ENCODE measurements at places on chromosomes 3 and 15.

DNA sequence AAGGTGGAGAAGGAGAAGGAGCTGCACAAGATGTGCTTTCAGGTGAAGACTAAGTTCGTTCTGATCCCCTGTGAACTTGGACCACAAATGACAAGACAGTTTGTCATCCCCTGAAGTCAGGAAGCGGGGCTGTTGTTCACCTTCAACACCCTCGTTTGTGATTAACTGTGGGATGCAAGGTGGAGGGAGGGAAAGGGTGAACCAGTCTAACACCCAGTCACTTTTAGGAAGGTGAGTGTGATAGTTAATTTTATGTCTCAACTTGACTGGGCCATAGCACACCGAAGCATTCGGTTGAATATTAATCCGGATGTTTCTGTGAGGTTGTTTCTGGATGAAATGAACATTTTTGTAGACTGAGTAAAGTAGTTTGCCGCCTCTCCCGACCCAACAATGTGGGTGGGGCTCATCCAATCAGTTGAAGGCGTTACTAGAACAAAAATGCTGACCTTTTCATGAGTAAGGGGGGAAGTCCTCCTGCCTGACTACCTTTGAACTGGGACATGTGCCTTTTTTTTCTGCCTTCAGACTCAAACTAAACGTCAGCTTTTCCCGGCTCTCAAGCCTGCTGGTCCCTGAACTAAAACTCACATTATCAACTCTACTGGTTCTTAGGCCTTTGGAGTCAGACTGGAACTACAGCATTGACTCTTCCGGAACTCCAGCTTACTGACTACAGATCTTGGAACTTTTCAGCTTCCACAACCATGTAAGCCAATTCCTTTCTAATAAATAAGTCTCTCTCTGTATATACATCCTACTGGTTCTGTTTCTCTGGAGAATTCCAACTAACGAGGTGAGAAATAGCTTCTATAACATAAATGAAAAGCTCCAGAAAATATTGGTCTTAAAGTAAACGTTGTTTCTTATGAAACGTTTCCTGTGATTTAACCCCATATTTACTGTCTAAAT is 264.0 kb upstream of the SLITRK3 start:
- no peak for DNase-seq

DNA sequence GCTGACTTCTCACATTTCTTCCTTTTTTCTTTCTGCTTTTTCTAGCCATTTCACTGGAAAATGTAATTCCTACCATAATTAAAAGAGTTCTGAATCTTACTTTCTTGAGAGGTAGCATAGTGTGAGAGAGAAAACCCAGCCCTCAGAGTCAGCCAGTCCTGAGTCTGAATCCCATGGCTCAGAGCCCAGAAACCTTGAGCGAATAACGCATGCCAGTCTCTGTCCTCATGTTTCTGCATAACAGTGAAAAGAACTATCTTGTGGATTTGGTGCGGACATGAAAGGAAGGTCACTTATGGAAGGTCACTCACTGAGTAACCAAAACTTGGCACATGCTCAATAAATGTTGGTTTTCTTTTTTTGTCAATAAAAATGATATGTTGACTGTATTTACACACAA is 29.3 kb upstream of the SLCO3A1 start:
- DNase-seq = peak; percentile 49

DNA sequence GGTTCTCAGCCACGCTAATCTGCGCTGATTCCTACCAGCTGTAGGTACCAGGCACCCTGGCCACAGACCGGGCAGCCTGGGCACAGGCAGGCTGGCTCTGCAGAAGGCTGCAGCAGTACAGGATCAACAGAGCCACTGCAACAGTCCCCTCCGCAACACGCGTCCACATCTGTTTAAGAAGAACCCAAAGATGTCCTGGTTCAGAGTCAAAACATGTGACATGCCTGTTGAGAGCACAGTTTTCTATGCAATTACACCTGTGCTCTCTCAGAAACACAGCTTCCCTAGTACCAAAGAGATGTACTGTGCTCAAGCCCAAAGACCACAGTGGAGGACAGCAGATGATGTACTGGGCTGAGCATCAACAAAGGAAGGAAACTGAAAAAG is 18.8 kb downstream of the LRIG1 start:
- no peak for DNase-seq

- peak; percentile 17 for DNase-seq
Observed at GRCh38 chr15:36798794-36799193, 219.4 kb downstream of the CDIN1 start.

DNA sequence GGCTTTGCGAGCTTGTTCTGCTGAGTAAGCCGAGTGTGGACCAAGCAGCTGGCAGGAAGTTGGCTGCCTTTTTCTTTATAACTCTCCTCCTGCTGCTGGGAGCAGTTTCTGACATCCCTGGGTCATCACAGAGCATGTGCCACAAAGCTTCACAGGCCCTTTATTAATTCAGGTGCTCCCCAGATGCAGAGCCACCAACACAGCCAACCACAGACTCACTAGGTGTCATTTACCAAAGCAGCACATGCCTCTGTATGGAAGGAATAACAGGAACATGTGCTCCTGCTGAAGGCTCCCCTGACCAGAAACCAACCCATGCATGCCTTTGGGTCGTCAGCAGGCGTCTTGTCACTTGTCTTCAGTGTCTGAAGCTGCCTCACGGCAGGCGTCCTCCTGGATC is 152.5 kb downstream of the ADAMTS17 start:
- no peak for DNase-seq

GRCh38 chr15:75131269-75131643 is 70.4 kb upstream of the C15orf39 start:
- DNase-seq = no peak

GRCh38 chr3:46553154-46553553 is 12.9 kb downstream of the LRRC2 start:
- DNase-seq = no peak

GRCh38 chr3:14634763-14635400 is 16.7 kb upstream of the CCDC174 start:
- DNase-seq = no peak

DNA sequence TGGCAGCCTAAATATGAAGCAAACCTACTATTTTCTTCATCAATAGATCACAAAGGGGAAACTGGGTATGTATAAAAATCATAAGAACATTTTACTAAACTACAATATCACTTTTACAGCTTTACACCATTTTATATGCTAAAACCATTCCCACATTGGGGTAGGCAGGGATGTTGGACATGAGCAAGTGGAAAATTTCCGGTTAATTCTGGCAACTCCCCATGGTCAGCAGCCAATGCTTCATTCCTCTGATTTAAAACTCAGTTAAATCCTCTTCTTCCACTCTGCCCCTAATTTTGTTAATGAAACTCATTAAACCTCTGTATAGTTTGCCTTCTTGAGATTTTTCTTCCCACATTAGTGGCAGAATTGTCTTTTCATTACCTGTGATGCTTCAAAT is 552.5 kb upstream of the NECTIN3 start:
- no peak for DNase-seq

DNA sequence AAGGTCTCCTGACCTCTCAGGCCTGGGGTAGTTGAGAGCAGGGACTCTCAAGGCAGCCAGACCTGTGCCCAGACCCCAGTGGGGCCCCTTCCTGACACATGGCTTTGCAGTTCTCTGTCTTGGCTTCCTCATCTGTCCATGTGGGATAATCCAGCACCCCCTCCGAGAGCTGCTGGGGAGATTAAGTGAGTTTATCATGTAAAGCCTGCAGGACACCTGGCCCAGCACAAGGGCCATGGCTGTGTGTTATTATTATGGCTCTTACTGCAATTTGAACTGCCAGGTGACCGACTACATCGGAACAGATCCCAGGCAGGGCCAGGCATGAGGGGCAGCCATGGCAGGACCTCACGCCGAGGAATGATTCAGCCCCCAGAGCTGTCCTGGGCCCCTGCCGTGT is 12.6 kb downstream of the DUSP7 start:
- no peak for DNase-seq

DNA sequence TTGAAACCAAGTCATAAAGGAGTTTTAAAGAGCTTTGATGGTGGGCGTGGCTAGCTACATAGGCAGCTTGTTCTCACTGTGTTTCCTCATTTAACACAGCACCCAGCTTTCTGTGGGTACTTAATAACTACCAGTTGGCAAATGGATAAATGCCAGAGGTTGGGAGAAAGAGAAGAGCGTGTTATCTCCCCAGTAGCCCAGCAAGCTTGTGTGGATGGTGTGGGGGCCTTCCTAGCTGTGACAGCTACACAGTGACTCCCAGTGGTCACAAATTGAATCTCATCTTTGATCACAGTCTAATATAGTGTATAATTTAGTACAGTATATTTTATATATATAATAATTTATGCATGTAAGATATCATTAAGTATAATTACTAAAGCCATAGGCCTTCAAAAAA is 984.1 kb downstream of the EPHA3 start:
- DNase-seq = peak; percentile 45

DNA sequence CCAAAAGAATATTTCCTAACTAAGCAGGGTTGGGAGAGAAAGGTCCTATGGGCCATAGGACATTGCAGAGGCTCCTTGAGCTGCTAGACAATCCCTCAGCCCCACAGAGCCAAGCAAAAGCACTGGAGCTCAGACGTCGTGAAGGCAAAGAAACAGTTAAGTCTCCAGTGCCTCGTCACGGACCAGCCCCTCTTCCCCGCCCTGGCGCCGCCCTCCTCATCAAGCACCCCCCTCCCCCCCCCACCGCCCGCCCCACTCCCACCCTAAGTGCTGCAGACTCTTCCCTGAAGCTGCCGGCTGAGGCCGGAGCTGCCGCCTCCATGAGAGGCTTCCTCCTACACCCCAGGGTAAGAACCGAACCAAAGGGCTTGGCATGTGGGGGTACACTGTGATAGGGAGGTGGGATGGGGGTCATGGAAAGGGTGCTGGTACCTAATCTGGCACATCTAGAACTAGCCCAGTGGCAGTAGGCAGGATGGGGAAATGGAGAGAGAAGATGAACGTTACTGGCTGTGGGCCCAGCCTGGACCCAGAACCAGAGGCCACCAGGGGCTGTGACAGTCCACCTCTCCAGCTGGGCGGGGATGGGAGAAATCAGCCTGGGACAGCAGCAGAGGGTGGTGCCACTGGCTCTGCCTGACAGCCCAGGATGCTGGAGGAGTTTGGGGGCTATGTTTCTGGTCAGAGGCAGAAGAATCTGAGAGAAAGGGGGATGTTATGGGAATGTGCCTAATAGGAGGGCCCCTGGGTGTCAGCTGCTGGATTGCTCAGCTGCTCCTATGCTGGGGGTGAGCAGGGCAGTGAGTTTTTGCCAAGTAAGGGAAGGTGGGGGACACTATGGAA is at the start of gene MAP1A:
Gene MAP1A, plus strand, starts transcription at position 255 of the 843 bp plus-strand sequence. CDS start 3,866 bp downstream, outside the sequence.
- peak; percentile 33 for DNase-seq

DNA sequence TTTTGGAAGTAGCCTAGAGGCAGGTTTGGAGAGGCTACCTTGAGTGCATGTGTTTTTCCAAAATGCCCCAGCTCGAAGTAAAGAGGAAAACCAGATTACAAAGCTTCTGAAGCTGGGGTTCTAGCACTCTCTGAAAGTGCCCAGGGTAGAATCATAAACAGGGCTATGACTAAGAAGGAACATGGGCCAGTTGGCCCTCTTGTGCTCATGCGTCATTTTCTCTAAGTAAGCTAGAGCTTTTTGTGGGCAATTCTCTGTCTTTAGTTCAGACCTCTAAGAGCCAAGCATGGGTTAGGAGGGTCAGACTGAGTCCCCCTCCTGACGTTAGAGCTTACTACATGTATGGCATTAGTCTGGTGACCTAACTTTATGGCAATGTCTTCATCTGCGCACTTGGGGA is 129.5 kb upstream of the UMPS start:
- DNase-seq = no peak

DNA sequence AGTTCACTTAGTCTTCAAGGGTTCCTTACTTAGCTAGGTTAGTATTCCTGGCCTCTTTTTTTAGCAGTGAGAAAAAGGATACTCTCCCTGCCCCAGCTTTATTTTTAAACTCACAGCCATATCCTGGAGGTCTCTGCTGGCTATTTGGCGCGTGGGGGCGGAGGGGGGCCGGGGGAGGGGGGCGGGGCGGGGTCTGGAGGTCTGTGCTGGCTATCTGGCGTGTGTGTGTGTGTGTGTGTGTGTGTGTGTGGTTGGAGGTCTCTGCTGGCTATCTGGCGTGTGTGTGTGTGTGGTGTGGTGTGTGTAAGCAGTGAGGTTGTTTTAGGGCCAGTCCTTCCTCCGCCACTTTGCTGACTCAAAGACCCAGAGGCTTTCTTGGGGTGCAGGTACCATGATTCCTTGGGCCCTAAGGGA is 579 bp upstream of the PLAAT1 start:
- no peak for DNase-seq

DNA sequence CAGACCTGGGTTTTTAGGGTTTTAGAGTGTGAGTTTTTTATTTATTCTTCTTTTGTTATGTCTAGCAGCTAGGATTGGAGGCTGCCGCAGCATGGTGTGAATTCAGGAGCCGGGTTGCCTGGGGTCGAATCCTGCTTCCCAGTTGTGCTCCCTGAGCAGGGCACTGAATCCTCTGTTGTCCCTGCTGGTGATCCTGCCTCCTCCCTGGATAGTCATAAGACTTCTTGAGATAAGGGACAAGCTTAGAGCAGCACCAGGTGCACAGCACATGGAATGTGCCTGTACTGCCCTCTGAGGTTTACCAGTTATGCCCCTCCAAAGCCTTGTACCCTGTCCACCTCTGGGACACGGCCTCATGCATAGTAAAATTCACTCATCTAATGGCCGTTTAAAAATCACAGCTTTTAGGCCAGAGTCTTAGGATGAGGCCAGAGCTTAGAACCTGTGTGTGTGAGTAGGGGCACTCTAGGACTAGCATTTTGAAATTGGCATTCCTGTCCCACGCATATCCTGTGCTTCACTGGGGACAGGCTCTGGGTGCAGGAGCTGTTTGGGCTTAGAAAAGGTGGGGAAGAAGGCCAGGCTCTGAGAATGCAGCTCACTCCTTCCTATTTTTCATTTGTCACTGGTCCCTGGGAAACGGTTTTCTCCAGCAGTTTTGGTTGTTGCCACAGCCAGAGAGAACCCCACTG is 47.7 kb downstream of the CHCHD6 start:
- DNase-seq = no peak

DNA sequence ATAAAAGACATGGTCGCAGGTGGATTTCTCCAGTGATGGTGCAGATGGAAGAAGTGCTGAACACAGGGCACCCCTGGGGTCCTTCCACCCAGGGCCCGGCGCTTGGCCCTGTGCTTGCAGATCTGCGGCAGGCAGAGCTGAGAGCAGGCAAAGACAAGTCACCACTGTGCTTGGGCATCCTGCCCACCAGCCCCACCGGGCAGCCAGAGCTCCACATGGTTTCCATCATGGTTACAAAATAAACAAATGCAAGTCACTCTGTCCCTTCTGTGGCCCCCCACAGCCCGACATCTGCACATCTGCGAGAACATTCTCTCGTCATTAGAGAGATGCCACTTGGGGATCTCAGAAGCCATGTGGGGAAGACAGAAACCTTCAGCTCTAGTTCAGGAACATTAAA is 37.6 kb upstream of the SFMBT1 start:
- peak; percentile 55 for DNase-seq

DNA sequence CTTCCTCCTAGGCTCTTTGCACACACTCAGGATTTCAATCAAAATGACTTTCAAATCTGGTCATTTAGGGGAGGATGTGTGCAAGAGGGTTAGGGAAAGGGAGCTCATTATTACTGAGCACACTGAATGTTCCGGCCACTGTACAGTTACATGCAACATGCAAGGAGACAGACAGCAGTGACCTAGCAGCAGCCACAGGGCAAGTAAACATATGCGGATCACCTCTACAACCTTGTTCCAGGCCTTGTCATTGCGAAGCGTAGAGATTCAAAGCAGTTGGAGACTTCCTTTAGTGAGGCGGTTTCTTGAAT is 837.6 kb downstream of the AGBL1 start:
- DNase-seq = no peak

GRCh38 chr15:63719281-63719680 is 114.5 kb downstream of the HERC1 start:
- no peak for DNase-seq
